ENCODE measurements at places on chromosomes 4 and X.

DNA sequence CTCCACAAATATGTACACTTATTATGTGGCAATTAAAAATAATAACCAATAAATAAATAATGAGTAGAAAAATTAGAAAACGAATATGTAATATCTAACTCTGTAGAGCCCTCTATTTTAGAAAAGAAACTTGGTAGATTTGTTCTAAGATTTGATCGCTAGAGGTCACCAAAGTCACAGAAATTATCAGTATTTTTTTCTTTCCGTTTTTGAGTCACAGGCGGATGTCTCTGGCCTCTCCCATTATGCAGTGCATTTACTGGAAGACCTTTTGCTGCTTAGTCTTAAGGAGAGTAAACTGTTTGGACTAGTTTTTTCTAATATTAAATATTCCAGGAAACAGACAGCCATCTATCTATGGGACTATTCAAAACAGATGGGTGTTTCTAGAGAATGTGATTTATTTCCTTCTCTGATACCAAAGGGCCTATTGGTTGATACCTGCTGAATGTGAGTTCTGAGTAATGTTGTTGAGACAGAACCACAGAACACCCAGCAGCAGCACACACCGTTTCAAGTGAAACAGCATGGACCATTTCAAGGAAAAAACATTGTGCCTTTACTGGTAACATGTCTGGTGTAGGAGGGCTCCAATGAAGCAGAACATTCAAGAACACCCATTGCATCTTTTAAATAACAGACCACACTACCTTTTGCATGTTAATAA is 34.0 kb upstream of the GYPA start:
- peak; percentile 17 for DNase-seq

DNA sequence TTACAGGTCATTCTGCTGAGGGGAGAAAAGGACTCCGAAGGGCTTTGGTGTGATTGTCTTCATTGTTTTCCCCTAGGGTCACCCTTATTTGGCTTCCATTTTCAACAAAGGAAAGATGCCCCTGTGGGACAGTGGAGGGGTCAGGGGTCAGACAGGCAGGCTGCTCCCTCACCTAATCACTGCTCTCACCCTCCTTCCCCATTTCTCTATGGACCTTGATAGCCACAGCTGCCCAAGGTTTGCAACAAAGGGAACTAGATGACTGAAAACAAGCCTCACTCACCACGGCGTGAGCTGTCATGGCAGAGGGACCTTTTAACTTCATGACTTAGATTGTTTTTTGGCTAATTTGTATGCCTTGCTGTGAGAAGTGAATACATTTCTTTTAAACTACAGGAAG is 40.7 kb downstream of the C4orf51 start:
- DNase-seq, result no peak

GRCh38 chrX:54921427-54922021 is 900 bp downstream of the TRO start:
- DNase-seq, result peak; percentile 13

DNA sequence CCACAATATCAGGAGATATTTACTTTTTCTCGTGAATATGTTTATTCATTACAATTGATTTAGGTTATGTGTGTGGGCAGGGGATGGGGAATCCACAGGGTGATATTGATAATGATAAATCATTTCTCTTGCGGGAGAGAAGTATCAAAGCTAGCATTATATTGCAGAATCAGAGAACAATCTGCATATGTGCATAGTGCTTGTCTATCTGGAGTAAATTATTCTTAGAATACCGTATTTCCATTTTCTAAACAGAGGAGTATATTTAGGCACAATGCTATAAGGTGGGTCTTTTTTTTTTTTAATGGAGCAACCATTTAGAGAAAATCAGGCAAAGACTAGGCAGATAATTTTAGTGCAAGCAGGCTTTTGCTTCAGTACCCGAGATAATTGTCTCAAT is 166.0 kb upstream of the ARX start:
- DNase-seq, result no peak

DNA sequence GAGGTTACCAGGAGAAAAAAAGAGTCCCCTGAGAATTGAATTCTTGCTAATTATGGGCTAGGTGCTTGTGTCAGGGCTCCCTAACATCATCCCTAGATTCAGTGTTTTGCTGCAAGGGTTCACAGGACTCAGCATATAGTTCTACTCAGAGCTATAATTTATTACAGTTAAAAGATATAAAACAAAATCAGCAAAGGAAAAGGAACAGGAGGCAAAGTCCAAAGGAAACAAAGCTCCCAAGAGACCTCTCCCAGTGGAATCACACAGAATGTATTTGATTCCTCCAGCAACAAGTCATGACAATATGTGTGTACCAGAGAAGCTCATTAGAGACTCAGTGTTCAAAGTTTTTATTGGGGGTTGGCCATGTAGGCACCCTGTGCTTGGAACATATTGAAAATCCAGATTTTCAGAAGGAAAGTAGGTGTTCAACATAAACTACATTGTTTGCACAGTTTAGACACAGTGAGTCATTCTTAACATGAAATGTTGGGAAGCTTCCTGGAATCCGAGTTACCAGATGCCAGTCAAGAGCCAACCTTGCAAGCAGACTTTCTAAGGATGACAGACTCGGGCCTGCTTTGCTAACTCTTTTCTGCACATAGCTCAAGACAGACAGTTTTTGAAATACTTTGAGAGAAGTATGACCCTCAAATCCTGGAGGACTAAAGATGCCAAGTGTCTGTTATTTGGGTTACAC is 311.3 kb upstream of the EMCN start:
- DNase-seq, result peak; percentile 7

- no peak for DNase-seq
Observed at GRCh38 chrX:15310117-15310516, 5.3 kb downstream of the ASB11 start.

- DNase-seq, result no peak
Observed at GRCh38 chr4:53026233-53026632, 164.1 kb downstream of the RASL11B start.

DNA sequence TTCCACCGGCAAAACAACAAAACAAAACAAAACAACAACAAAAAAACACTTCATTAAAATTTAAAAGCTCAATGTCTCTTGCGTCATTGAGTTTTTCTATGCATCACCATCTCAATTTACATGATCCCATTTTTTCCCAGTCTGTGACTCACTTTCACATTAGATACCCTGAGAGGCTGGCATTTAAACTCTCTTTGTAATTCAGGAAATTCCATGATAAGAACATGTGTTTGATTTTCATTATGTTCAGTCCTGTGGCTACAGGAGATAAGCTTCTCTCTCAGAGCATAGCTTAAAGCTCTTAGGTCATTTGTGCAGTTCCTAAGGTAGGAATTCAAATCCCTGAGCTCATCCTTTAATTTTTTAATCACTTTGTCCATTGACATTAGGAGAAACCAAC is 104.6 kb downstream of the NBDY start:
- no peak for DNase-seq

DNA sequence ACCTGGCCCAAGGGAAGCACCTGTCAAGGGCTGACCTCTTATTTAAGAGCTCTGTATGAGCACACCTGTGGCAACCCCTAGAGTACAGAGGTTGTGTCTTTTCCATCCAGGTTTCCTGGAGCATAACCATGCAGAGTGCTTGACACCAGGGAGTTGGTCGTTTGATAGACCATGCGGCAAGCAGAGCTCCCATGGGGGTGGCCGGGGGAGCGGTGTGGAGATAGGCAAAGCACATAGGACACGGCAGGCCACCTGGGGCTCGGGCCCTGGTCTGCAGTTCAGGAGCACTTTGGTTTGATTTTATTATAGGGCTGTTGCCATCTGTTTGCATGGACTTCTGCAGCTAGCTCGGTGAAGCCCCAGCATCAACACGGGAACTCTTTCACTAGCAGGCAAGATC is 95.0 kb upstream of the MTM1 start:
- DNase-seq, result no peak

DNA sequence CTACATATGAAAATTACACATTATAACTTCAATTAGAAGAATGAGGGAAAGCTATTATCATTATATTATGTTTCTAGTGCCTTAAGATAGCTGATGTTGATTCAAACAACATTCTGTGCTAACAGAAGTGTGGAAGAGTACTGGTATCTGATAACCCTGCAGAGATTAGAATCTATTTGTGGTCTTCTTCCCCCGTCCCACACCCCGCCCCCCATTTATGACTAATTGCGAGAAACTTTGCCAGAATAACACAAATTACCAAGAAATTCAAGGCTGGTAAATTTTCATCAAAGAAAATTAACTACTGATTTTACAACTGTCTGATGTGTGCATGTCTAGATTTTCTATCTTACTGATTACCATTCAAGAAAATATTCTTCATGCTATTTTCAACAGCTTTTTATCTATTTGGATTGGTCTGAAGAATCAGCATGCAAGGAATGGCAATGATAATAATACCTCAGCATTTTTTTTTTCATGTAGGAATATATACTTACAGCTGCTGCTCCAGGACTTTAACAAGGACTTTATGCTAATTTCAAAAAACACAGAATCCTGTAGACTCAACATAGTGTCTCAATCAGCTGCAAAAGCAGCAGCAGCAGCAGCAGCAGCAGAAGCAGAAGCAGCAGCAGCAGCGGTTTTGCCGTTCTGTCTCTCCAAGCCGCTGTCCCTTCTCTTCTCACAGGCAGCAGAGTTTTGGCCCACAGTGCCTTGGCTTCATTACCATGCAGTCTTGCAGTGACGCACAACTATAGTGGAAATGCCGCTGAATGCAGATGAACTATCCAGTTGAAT is 126.7 kb downstream of the FRYL start:
- DNase-seq, result peak; percentile 4

- peak; percentile 74 for DNase-seq
Observed at GRCh38 chr4:87589531-87589930, 18.8 kb upstream of the DSPP start.

GRCh38 chr4:95643627-95644026 is 94.9 kb upstream of the UNC5C start:
- no peak for DNase-seq

DNA sequence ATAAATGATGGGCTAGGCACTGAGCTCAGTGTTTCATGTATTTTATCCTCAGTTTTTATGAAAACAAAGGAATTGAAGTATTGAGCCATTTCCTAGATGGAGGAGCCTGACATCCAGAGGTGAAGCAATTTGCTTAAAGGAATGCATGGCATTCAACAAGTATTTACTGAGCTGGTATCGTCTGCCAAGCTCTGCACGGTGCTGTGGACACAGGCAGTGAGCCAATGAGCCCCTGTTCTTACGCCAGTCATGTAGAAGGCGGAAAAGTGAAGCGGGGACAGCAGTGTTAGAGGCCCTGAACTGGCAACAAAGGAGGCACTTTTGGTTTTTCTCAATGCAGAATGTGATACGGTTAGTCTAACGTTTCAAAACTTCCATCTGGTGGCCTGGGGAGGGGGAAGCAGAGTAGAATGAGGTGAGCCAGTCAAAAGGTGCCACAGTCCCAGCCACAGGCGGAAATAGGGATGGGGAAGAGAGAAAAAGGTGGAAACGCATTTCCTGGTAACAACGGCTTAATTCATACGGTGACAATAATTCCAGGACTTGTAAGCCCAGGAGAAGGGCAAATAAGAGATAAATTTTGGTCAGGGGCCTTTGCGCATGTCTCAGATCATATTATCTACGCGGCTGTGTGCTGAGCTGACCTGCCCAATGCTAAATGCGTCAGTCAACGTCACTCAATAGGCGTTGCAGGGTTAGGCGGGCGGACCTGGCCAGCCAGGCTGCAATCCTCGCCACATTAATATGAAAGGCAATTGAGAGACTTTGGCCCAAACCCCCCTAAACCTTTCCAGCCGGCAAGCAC is 133.9 kb downstream of the AFAP1 start:
- DNase-seq, result peak; percentile 94

- no peak for DNase-seq
Observed at GRCh38 chr4:132026816-132027215, 1122.3 kb upstream of the PCDH10 start.

DNA sequence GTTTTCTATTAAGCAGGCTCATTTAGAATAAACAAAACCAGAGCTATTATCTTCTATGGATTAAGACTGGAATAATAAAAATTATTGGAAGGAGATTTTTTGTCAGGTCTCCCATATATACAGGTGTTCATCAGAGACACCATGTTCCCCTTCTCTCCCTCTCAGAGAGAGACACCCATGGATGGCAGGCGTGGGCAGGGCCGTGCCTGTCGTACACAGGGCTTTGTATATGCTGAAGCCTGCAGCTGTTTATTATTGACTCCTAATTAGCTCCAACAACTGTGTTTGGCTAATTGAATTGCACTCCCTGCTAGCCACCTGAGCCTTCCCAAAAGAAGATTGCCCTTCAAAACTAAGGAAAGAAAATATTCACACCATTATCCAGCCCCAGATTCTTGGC is 81.6 kb downstream of the GK start:
- no peak for DNase-seq

GRCh38 chr4:8495803-8496202 is 55.2 kb downstream of the TRMT44 start:
- no peak for DNase-seq

- no peak for DNase-seq
Observed at GRCh38 chr4:89836031-89836745, 773 bp downstream of the SNCA start.

- no peak for DNase-seq
Observed at GRCh38 chrX:19334945-19335626, 8.6 kb upstream of the PDHA1 start.

- no peak for DNase-seq
Observed at GRCh38 chr4:54005475-54005874, 58.9 kb downstream of the CHIC2 start.

DNA sequence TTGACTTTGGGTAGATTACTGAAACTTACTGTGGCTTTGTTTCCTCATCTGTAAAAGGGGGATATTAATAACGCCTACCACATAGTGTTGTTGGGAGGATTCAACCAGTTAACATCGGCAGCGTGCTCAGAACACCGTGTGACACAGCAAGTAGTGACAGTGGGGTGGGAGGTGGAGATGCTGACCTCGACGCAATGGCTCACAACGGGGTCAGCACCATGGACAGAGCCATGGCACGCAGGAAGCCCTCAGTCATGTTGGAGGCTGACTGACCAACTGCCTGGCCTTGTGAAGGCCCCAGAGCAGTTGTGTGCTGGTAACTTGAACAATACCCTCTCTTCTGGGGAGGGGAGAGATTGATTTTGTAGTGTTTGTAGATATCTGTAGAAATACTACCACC is 93.2 kb downstream of the WFS1 start:
- no peak for DNase-seq

DNA sequence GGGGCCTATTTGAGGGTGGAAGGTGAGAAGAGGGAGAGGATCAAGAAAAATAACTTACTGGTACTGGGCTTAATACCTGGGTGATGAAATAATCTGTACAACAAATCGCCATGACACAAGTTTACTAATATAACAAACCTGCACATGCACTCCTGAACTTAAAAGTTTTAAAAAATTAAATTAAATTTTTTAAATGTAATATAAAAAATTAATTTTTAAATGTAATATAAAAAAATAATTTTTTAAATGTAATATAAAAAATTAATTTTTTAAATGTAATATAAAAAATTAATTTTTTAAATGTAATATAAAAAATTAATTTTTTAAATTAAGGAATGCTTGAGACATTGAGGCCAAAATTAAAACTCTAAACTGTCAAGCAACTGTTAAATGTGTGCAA is 124.3 kb upstream of the GALNT7 start:
- DNase-seq, result no peak

DNA sequence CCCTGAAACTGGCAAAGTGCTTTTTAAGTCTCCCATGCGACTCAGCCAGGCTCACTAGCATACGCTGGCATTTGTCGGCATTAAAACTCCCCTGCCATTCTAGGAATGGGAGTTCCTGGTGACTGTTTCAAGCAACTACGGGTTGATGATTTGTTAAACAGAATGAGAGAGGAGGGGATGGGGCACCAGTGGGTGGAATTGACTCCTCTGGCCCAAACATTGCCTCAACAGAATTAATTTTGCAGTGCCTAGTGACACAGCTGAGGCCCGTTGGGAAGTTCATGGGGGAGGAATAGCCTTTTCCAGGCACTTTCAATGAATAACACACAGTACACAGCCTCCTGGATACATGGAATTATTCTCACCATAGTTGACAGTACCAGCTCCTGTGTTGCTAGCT is 30.1 kb downstream of the NEUROG2 start:
- no peak for DNase-seq

All from AG09309 (cell line).